ENCODE measurements at places on chromosomes 12 and 14.
A peak's percentile ranks its signal among the peaks of the same experiment; 100 is the strongest.

- no peak for DNase-seq
Measured at GRCh38 chr12:76936275-76937193, 57.7 kb upstream of the CSRP2 start.

DNA sequence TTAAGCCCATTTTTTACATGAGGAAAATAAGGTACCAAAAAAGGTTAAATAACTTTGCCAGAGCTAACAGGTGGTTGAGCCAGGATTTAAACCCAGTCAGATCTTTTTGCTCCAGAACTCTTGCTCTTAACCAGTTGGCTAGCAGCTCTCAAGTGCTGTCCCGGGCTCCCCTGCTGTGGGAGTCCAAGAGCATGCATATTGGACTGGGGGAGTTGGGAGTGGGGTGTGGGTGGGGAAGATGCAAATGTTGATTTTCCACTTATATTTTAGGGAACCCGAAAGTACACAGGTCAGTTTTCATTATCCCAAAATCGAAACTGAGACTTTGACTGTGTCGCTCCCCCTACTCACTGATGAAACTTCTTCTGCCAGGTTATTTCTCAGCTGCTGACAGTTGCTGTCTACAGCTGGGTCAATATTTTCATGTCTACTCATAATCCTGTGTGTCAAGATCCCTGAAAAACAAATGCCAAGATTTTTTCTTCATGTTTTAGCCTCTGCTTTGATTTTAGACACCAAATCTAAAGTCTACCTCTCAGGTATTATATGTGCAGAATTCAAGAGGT is 172.3 kb upstream of the TMPO start:
- no peak for DNase-seq

- no peak for DNase-seq
Measured at GRCh38 chr12:66901138-66901932, 222.5 kb upstream of the GRIP1 start.

DNA sequence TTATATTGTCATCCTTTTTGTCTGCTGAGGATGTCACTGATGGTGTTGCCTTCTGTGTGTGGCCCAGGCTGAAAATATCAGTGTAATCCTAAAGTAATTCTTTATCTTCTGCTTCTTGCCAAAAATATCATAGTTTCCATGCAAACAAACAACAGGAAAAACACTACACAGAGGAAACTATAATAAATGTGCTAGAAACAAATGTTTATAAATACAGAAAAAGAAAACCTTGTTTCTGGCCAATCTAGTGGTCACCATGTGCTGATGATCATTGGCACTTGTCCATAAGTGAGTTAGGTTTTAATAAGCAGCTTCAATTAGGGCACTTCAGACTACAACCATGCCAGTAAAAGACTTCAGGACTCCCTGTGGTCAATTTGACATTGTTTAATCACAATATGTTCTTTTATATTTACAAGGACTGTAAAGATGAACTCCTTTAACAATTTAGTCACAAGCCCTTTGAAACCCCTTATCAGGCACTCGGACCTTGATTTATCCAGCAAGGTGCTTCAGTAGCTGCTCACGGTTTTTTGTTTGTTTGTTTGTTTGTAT is 124.8 kb downstream of the TMTC3 start:
- no peak for DNase-seq

- no peak for DNase-seq
Measured at GRCh38 chr12:82583756-82584155, 103.0 kb upstream of the TMTC2 start.

DNA sequence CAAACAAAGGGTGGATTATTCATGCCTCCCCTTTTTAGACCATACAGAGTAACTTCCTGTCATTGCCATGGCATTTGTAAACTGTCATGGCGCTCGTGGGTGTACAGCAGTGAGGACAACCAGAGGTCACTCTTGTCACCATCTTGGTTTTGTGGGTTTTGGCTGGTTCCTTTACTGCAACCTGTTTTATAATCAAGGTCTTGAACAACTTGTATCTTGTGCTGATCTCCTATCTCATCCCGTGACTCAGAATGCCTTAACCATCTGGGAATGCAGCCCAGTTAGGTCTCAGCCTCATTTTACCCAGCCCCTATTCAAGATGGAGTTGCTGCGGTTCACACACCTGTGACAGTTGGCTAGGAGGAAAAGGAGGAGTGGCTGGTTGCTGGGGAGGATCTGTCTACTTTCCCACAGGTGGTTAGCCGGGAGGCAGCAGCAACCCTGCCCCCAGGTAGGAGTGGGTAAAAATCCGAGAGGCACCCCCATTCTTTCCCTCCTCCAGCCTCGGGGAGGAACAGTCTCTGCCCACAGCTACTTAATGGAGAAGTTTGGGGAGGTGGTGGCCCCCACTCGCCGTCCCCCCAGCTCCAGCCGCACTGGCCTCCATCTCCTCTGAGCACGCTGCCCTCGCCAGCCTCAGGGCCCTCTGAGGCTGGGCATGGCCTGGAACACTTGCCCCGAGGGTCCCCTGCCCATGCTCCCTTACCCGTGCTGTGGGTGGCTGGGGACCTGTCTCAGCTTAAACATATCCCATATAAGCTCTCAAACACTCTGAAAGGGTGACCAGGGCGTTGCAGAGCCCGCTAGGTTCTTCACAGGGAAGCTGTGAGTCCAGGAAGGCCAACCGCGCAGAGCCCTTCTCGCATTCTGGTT is 41.7 kb downstream of the SMIM41 start:
- DNase-seq = no peak

- DNase-seq = no peak
Measured at GRCh38 chr14:104323551-104324175, 185.3 kb downstream of the KIF26A start.

GRCh38 chr14:105430042-105430441 is 10.4 kb downstream of the MTA1 start:
- peak; percentile 60 for DNase-seq

DNA sequence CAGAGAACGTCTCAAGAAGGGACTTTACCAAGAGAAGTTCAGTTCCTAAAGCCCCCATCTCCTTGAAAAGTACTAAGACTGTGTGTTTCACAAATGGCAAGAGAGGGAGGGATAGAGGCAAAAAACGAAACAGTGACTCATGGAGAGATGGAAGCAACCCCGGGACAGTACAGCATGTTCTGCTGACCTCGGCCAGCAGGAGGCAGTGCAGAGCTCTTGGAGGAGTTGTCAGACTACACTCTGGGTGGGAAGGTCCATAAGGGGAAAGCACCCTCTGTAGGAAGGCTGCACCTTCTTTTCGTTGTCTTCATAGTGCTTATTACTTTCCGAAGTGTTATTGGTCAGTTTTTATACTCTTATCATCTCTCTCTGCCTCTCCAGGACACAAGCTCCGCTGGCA is 525.2 kb upstream of the CCDC196 start:
- no peak for DNase-seq

DNA sequence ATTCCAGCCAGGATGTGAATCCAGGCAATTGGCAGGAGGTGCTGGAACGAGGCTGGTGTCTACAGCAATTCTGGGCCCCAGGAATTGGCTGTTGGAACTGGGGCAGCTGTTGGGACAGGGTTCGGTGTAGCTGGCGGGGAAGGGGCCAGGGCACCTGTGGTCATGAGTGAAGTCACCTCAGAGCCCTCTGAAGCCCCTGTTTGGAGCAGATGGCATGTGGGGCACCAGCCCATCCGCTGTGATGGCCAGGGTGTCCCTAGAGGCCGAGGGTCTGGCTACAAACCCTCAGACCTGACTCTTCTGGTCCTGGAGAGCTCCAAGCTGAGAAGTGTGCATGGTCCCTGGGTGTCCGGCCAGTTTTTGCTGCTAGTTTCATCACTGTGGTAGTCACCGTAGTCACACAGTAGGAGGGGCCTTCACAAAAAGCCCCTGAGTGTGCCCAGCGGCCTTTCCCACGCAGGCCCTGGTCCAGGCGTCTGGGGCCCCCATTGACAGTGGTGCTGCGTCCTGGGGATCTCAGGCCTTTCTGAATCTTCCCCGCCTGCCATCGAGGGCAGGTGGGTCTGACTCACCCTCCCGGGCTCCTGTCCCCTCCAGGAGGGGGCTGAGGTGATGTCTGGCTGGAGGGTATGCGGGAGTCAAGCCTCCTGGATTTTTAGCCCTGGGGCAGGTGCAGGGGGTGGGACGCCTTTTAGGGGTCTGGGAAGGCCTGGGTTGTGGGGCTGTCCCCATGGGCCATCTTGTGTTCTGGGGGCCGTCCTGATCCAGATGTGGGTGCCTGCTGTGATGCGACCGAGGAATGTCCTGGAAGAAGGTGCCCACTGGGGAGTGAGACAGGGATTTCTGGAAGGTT is 368.0 kb downstream of the TMEM121 start:
- no peak for DNase-seq

GRCh38 chr14:37729218-37729617 is 133.8 kb downstream of the TTC6 start:
- no peak for DNase-seq

DNA sequence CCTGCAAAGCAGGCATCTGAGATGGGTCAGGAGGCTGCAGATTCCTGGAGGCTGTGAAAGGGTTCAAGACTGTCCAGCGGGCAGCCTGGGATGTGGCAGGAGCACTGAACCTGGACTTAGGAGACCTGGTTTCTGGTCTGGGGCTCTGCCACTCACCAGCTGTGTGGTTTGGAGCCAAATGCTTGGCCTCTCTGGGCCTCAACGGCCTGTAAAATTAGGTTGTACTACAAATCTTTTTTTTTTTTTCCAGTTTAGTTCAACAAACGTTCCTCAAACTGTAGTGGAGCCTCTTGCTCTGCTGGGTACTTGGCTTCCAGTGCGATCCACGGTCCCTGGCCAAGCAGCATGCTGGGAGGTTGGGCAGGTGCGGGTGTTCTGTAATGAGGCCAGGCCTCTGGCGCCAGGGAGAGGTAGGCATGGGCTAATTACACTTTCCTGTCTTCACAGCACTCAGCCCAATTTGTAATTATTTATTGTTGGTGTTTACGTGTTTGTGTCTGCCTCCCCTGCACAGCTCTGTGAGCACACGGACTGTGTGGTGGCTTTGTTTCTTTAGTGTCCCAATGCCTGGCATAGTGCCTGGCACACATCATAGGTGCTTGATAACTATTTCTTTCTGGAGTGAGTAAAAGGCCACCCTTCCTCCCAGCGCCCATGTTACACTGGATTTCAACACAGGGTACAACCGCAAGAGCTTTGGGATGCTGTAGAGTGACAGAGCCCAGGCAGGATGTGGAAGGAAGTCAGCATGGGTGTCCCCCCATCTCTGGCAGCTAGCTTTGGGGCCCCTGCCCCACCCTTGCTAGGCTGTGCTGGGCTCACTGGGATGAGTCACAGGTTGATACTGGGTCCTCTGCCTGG is 5.8 kb upstream of the KRT80 start:
- DNase-seq = no peak

DNA sequence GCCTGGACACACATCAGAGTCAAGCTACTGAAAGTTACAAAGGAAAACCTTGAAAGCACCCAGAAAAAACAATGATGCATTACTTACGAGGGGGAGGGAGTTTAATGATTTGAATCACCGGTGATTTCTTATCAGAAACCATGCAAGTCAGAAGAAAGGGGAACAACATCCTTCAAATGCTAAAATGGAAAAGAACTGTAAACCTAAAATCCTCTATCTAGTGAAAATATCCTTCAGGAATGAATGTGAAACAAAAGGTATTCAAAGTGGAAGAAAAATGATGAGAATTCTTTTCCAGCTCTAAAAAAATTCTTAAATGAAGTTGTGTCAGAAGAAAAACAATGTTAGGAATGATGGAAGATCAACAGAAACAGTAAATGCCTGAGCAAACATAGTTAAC is 16.8 kb downstream of the SCAF11 start:
- DNase-seq = no peak

GRCh38 chr14:100739306-100739705 is 12.6 kb downstream of the DLK1 start:
- DNase-seq = no peak

DNA sequence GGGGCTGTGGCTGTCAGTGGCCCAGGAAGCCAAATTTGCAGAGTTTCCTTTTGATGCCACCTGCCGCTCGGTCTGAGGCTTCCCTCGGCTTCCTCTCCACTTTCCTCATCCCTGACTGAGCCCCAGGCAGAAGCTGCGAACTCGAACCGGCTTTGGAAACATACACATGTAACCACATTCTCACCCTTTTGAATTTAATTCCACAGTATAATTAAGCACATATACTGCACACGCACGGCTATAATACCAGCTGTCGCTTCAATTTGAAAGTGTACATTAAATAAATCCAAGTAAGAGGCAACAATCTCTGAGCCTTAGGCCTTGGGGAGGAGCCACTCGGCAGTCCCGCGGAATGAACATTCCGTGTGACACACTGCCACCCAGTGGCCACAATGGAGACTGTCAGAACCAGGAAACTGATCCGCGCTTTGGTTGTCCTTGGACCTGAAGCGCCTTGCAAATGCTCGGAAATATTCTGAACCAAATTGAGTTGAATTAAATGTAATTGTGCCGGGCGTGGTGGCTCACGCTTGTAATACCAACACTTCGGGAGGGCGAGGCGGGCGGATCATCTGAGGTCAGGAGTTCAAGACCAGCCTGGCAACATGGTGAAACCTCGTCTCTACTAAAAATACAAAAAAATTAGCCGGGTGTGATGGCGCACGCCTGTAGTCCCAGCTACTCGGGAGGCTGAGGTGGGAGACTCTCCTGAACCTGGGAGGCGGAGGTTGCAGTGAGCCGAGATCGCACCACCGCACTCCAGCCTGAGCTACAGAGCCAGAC is 117.9 kb upstream of the TMPO start:
- peak; percentile 68 for DNase-seq

- DNase-seq = no peak
Measured at GRCh38 chr14:45201905-45202304, 51.1 kb downstream of the MIS18BP1 start.

GRCh38 chr12:114431902-114432301 is 26.0 kb upstream of the TBX5 start:
- DNase-seq = no peak

- no peak for DNase-seq
Measured at GRCh38 chr12:113565368-113565767, 93.7 kb upstream of the LHX5 start.

DNA sequence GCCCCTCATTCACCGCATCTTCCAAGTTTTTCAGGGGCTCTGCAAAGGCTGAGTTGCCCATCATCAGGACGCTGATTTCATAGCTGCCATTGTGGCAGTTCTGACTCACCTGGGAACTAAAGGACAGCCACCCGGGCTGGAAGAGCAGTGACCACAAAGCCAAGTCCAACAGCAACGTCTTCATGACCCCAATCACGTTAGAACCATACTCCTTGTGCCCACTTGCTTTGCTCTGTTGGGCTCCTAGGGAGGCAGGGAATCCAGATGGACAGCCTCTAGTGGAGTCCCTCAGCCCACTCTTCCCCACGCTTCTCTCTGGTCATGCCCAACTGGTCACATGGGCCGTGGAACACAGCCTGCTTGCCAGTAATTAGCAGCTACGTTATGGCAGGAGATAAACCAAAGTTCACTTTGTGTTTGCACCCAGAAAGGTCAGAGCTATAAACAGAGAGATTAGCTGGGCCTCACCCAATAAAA is at the start of gene GUCY2C:
Gene GUCY2C (minus strand): TSS at position 335 of the 477 bp plus-strand sequence. CDS start 151 bp downstream, at position 184.
- no peak for DNase-seq

GRCh38 chr12:94560431-94561221 is 89.7 kb downstream of the TMCC3 start:
- no peak for DNase-seq

- DNase-seq = no peak
Measured at GRCh38 chr14:104806625-104807465, 5.9 kb downstream of the ZBTB42 start.

- DNase-seq = no peak
Measured at GRCh38 chr14:53147208-53147607, 5.9 kb downstream of the DDHD1 start.

Data from glomerular endothelial cell (primary cell).